Occipital lobe (tissue), 3 donors: ENCODE measurements at places on chromosomes 13 and 19.

- no peak for DNase-seq
Observed at GRCh38 chr13:111046590-111047141, 68.4 kb upstream of the ARHGEF7 start.

DNA sequence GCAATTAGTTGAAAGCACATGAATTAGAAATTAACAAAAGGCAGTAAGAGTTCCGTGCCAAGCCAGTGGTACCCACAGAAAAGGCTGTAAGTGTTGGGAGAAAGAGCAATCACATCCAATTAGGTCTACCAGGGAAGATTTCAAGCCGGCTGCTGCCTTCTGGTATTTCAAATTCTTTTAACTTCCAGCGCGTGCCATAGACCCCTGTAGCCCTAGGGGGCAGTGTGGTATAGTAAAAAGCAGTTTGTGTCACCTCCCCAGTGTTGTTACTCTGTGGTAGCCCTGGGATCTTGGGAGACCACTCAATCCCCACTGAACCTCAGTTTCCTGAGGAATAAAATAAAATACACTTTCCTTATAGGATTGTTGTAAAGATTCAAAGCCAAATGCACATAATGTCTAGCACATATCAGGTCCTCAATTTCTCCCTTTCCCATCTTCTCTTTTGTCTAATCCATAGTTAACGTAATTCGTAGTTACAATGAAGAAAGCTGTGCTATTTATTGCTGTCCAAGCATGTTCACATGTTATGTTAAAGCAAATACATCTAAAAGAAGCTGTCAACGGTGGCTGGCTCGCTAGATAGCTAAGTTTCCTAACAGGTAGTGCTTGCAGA, 230.2 kb downstream of the TDRD3 start:
- DNase-seq, result no peak

DNA sequence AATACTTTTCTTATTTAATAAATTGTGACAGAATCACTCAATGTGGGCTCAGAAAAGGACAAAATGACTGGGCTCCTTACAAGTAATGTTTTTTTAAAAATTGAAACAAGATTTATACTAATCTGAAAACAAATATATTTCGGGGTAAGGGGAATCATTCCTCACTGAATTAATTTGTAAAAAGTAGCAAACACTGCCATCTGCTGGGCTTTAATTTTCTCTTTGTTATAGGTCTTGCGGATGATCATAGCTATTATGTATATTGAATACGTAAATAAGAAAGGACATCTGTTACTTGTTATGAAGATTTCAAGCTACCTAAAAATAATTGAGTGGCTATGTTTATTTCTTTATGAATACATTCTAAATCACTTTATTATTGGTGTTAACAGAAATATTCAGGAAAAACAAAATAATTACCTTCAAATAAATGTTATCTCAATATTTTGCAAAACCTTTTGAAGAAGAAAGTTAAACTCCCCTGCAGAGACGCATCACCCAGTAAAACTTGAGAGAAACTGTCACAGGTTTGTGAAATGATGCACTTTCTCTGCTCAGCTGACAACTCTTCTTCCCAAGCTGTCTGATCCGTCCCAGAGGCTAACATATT, 17.8 kb upstream of the ENOX1 start:
- DNase-seq, result no peak

- no peak for DNase-seq
Observed at GRCh38 chr19:30923096-30923495, 426.1 kb downstream of the TSHZ3 start.

- DNase-seq, result no peak
Observed at GRCh38 chr19:41912899-41913537, 15.2 kb downstream of the ERFL start.

DNA sequence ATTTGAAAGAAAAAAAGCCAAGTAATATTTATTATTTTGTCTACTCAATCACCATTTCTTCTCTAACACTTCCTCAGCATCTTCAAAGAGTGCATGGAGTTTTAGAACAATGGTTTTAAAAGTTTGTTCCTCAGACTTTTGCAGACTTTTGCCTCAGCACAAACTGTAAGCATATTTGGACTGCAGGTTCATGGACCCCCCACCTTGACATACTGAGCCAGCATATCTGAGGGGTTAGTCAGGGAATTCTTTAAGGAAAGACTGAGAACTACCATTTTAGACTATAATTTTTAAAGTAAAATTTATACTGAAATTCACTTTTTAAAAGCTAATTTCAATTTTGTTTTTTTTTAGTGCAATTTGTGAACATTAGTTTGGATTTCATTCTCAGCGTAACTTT, 1676.8 kb upstream of the PCDH20 start:
- DNase-seq, result no peak

GRCh38 chr19:18596752-18597157, 8.2 kb downstream of the REX1BD start:
- no peak for DNase-seq

DNA sequence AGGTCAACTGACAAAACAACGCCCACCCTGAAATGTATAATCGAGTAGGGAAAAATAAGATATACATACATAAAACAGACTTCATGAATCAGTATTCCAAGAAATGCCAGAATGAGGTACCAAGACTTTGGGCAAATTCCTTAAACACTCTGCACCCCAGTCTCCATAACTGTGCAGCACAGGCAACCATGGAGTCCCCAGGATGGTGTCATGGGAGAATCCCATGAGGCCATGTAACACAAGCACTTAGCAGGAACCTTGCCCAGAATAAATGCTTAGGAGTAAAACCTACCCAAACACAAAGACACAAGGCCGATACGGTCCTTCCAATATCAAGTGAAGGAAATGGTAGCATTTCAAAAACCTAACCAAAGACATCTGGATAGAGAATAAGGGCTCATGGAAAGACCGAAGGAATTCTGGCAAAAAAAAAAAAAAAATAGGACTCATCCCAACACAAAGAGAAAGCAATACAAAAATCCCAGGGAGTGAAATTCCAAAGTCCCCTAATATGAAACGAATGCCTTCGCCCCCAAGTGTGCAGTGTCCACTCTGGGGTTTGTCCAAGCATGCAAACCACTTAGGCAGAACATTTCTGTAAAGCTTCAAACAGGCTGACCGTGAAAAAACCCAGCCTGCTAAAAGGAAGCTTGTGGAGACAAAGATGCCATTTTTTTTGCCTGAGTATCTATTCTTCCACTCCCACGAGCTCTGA, 11.1 kb downstream of the ZC3H4 start:
- no peak for DNase-seq

- no peak for DNase-seq
Observed at GRCh38 chr13:31469377-31469776, 269.6 kb downstream of the B3GLCT start.

GRCh38 chr13:95222733-95223018, 78.6 kb downstream of the ABCC4 start:
- DNase-seq, result no peak

- DNase-seq, result no peak
Observed at GRCh38 chr13:87684850-87685742, 13.9 kb downstream of the SLITRK5 start.

DNA sequence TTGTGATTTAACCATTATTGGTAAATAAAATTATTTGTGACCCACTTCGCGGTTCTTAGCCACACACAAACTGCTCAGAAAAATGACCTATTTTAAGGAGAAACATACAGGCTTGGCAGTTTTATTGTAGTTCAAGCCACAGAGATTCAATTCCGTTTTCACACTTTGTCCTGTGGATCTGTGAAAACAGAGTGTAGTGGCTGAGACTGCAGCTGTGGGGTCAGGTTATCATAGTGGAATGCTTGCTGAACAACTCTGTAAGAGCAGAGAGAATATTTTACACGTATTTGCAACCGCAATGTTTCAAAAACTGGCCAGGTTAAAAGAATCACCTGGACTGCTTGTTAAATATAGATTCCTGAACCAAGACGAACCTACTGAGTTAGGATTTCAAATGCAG, 292.5 kb downstream of the GPC5 start:
- no peak for DNase-seq

GRCh38 chr19:11019824-11020223, 59.0 kb downstream of the SMARCA4 start:
- DNase-seq, result no peak

- no peak for DNase-seq
Observed at GRCh38 chr13:99388334-99388923, 81.2 kb upstream of the GPR183 start.

DNA sequence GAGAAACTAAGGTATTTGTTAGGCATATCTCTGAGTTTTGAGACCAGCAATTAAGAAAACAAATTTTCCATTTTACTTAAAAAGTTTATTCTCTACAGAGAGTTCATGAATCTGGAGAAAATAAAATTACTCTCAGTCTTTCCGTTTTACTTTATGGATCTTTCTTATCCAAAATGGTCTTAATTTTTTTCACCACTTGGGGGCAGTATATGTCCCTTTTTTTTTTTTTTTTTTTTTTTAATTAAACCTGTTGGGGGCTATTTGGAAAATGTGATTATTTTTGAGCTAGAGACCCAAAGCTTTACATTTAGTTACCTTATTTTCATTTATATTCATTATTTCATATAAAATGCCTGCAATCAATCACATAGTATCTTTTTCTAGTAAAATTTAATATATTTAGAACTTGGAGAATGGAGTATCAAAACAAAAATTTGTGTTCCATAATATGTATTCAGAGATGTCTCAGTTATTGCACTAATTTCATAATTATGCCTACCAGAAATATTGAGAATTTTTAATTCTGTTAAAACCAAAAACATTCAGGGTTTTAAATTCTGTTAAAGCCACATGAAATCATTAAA, 27.1 kb downstream of the PIBF1 start:
- no peak for DNase-seq

GRCh38 chr13:61179741-61180140, 235.9 kb downstream of the PCDH20 start:
- DNase-seq, result no peak

- DNase-seq, result no peak
Observed at GRCh38 chr13:110228936-110229904, 77.7 kb downstream of the COL4A1 start.

- no peak for DNase-seq
Observed at GRCh38 chr13:20136781-20137703, 23.8 kb downstream of the GJA3 start.
